Stimulated activated CD4-positive, alpha-beta T cell treated with anti-CD3 and anti-CD28 coated beads, TNF-alpha, amount 100 ng/mL, for 24 hours (primary cell): ENCODE measurements at places on chromosomes 4 and X.

- no peak for DNase-seq
These were observed 64.0 kb downstream of the PPP4R3C start for GRCh38 chrX:27399146-27399456.

DNA sequence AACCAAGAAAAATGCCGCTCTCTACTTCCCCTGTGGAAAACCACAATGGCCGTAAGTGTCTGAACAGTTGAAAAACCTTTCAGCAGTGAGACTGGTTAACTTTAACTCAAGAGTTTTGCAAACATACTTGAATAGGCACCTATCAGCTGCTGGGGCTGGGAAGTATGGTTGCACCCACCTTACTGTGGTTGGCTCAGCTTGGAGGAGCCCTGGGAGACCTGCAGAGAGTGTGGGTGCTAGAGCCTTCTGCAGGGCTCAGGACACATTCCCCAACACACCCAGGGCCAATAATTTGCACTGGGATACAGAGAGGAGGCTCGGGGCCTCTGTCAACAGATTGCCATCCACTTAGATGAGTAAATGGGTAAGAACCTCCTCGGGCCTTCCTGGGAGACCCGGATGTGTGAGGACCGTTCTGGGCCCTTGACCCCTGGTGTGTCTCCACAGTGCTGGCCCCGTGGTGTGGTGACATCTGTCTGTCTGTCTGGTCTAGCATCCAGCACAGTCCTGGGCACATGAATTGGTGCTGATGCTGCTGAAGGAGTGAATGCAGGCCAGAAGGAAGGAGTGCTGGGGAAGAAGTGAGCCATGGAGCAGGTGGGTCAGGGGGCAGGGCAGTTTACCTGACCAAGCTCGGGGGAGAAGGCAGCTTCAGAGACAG is 46.5 kb downstream of the MAGEA1 start:
- no peak for DNase-seq

DNA sequence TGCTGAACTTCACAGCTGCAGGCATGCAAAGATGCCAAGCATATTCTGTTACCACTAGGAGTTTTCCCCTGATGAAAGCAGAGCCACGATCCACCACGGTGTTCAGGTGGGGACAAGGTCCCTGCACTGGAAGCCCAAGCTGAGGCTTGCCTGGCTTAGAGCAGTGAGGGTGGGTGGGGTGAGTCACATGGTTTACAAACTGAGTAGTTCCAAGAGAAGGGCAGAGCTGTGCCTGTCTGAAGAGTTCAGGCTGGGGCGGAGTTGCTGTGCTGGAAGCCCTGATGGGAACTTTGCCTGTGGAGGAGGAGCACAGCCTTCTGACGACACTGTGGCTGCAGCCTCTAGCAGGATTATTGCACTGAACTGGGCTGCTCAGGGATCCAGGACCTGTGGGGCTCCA is 45.5 kb downstream of the FAM9B start:
- DNase-seq: peak; percentile 8

DNA sequence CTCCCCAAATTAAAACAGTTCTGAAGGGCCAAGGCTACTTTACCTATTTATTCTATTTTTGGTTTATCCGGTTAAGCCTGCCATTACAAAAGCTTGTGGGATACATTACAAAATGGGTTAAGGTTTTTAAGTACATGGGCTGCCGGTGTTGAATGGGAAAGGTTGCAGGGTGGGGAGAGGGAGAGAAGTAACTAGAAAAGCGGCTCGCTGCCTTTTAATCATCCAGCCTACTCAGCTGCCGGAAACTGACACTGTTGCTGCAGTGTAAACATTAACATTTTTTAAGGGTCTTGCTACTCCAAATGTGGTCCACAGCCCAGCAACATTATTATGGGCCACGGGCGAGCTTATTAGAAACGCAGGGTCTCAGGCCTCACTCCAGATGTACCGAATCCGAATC is 1.5 kb upstream of the IL1RAPL1 start:
- DNase-seq: no peak

DNA sequence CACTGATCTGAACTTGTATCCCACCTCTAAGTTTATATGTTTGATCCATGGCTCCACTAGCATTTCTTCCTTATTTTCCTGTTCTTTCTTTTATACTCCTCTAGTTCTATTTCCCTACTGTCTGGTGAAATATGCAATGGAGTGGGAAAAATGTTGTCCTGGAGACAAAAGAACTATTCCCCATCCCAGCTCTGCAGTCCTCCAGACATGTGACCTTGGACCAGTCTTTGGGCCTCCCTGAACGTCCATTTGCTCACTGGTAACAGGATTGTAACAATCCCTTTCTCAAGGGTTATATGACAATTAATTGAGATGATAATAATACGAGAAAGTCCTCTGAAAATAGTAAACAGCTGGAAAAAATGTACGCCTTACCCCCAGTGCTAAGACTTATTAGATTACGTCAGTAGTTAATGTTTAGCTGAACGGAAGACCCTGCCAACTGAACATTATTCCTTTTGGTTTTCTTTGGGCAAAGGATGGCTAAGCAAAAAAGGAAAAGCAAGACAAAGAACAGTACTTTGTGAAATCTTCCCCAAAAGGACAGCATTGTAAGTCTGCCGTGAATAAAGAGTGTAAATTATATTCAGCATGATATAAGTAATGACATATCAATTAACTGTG is 302.3 kb upstream of the PPARGC1A start:
- no peak for DNase-seq

DNA sequence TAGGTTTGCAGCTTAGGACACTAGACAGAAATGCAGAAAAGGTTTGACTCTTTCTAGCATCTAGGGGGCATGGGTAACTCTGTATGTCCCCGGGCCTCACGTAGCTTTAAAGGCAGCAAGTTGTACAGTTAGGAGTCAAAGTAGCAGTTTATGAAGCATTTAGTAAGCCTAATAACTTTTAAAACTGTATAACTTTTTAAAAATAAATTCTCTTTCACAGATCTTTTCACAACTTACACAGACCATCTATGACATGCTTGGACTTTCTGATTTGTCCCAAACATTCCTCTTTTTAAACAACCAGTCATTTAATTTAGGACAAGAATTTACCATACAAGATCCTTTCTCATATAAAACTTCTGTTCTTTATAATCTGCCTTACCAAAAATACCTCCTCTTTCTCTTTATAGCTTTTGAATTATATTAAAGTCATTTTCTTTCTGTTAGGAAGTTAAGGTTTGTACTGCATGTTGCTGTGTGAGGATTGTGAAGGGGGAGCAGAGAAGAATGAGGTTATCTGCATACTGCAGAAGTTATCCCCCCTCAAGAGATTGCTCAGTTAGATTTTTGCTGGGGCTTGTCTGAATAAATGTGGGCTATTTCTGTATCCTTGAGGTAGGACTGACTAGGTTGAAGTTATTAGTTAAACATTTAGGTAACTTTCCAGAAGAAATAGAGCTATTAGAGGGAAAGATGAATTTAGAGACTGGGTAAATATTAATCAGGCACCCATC is 94.3 kb downstream of the CPE start:
- DNase-seq: no peak
